Stimulated activated CD8-positive, alpha-beta memory T cell treated with anti-CD3 and anti-CD28 coated beads, Interleukin-7, amount 100 ng/mL, for 48 hours (primary cell): ENCODE measurements at places on chromosomes 7 and 10.

DNA sequence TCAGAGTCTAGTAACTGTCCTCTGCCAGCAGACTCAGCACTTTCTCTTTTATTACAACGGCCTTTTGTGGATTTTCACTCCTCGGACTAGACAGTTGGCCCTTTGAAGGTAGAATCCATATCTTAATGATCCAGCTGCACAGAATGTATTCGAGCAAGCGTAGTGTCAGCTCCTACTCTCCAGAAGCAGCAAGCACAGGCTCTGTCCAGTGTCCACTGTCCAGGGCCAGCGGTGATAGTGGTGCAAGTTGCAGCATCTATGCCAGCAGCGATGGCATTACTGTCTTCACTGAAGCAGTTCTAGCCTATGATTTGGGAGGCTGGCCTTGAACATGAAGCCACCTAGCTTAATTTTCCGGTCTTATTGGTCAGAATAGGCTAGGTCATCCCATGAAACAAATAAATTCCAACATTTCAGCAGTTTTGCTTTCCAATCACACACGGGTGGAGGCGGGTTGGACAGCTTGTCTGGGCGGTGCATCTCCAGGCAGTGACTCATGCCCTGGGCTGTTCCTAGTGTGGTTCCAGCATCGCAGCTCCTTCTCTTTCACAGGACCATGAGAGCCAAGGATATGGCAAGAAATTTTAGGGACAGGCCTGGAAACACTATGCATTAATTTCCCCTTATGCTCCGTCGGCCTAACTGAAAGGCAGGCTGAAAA is 108.6 kb upstream of the KCNMA1 start:
- DNase-seq = no peak

- DNase-seq = no peak
Observed at GRCh38 chr10:90935581-90936275, 14.8 kb upstream of the ANKRD1 start.

GRCh38 chr7:101747879-101748345 is 69.5 kb upstream of the CUX1 start:
- no peak for DNase-seq

GRCh38 chr7:118109607-118110006 is 74.4 kb upstream of the LSM8 start:
- no peak for DNase-seq

- DNase-seq = no peak
Observed at GRCh38 chr7:98418271-98418635, 17.4 kb upstream of the BAIAP2L1 start.

DNA sequence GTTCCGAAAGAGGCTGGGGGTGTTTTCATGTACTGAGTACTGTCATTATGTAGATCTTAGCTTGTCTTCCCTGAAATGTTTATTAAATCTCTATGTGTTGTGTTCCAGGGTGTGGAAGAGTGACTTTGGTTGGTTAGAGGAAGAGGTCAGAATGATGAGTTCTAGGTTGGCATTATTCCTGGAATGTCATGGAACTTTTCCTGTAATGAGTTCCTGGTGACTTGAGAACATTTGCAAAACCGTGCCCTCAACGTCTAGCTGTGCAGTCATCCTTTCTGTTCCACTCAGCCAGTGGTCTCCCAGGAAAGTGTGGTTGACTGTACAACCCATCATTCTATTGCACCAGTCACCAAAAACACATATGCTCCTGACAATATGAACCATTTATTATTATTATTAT is 129.6 kb downstream of the BICC1 start:
- DNase-seq = no peak

DNA sequence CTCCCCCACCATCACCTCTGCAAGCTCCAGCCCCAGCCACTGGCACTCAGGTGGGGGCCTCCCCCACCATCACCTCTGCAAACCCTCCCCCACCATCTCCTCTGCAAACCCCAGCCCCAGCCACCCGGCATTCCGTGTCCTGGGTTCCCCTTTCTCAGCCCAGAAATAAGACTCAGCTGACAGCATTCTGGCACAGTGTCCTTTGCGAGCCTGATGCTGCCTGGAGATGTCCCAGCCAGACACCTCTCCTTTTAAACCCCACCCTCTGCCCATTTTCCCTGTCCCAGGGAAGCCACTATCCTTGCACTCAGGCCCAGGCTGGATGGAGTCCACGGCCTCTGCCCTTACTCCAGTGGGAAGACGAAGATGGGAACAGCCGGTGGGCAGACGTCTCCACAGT is 49.8 kb downstream of the ELFN1 start:
- no peak for DNase-seq

GRCh38 chr10:69377191-69377590 is 39.5 kb downstream of the TACR2 start:
- no peak for DNase-seq

DNA sequence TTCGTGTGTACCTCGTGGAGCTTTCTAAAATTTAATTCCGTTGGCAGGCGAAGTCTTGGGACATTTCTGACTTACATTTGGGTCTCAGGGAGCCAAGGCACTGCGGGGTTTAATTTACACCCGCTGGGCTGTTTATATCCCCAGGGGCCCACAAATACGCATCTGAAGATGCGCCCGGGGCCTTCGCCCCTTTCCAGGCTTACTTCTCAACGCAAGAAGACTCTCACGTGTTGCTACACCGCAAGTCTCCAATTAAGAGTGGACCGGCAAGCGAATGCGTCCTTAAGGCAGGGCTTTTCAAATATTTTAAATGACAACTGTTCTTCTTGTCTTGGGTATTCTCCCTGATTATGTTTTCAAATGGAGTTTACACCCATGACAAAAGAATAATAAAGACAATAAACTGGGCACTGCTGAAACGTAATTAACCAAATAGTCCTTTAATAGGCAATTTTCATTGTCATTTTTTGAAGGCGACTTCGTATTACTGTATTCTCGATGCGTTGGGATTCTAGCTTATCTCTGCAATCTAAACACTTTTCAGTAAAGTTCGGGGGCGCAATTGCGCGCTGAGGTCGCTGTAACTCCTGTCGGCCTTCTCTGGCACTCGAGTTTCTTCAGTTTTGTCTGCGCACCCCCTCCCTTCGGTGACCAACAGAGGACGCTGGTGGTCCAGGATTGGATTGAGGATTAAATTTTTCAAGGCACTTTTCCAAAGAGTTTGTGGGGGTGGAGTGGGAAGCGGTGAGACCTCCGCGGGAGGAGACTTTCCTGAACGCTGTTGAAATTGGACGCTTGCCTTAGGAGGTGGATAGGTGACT is 837 bp upstream of the IGFBP3 start:
- no peak for DNase-seq

- DNase-seq = no peak
Observed at GRCh38 chr7:46512891-46513413, 591.9 kb upstream of the IGFBP3 start.

DNA sequence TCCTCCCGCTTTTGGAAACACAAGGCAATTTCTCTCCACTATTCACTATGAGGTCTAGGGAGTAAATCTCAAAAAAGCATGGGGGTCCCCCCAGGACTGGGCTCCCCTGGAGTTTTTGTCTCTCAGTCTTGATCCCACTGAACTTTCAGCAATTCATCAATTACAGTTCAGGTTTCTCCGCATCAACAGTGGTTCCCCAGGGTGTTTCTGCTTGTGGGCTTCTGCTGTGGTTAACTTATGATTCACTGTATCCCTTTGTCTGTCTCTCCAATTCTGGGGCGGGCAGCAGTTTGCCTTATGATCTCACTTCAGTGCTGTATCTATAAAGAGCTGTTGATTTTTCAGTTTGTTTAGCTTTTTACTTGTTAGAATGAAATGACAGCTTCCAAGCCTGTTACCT is 142.6 kb upstream of the CDC14C start:
- DNase-seq = no peak

- DNase-seq = no peak
Observed at GRCh38 chr7:69256634-69257081, 341.6 kb upstream of the AUTS2 start.

GRCh38 chr7:2800220-2800930 is 43.7 kb downstream of the GNA12 start:
- DNase-seq = no peak

GRCh38 chr7:63931985-63932577 is 66.6 kb upstream of the ZNF722 start:
- no peak for DNase-seq

- DNase-seq = no peak
Observed at GRCh38 chr7:144738708-144739314, 97.0 kb downstream of the TPK1 start.

DNA sequence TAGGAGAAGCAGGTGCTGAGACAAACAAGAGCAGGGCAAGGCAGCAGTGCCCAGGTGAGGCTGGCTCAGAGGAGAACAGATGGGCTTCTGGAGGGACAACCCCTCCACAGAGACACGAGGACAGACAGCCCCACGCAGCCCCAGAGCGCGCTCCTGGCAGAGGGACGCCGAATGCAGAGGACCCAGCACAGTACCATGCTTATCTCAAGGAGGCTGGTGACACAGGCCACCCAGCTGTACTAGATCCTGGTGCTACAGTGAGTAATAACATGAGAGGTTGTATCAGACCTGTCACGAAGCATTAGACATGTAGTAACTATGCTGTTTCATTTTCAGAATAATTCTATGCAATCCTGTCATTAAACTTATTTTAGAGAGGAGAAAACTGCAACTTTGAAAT is 60.4 kb upstream of the NCAPG2 start:
- DNase-seq = no peak

GRCh38 chr7:133331861-133332260 is 79.0 kb downstream of the EXOC4 start:
- DNase-seq = no peak

DNA sequence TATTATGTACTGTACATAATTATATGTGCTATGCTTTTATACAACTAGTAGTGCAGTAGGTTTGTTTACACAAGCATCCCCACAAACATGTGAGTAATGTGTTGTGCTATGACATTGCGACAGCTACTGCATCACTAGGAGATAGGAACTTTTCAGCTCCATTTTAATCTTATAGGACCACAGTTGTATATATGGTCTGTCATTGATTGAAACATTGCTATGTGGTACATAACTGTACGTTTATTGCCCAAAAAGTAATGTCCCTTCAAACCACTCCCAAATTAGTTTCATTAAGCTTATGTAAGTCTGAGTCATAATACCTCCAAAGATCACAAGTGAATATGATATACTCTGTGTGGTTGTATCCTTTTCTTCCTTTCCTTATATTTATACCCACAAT is 183.2 kb upstream of the POT1 start:
- no peak for DNase-seq

- DNase-seq = no peak
Observed at GRCh38 chr10:116385994-116386809, 41.4 kb upstream of the PNLIPRP3 start.

DNA sequence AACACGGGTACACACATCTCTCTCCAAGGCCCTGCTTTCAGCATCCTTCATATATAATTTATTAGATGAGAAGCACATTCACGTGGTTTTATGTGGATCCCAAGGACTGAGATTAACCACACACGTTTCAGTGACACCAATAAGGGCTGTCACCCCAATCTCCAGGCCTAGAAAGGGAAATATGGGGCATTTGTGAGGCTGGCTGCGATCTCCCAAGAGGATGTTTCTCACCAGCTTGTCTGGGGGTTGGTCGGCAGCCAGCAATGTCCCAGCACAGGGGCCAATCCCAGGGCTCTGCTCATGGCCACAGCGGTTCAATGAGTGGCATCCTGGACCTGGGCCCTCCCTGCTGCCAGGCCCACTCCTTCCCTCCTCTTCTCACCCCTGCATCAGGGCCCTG is 115.5 kb downstream of the ITIH5 start:
- DNase-seq = no peak

DNA sequence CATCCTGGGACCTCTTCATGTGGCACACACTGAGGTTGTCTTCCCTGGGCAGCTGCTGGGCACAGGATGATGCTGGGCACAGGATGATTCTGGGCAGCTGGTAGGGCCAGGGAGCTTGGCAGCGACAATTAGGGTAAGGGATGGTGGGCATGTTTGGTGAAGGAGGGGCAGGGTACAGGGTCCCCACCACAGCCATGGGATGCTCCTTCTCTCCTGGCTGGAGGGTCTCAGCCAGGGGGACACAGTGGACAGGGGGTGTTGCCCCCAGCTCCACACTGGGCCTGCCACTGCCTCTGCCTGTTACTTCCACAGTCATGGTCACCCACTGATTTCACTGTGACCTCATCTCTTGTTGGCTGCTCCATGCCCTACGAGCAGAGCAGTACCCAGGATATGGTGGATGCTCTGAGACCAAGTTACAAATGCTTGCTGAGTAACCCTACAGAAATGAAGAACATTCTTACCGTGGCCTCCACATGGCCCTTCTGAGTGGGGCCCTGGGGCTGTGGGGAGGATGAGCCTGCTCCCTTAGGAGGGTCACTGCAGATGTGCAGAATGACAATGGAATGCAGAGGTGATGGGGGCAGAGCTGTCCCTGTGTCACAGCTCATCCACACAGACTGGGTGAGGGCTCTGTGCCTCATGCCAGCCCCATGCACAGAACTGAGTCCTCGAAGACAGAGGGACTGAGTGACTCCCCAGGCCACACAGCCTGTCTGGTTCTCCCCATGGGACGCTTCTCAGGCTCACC is 28.4 kb upstream of the RET start:
- DNase-seq = no peak

DNA sequence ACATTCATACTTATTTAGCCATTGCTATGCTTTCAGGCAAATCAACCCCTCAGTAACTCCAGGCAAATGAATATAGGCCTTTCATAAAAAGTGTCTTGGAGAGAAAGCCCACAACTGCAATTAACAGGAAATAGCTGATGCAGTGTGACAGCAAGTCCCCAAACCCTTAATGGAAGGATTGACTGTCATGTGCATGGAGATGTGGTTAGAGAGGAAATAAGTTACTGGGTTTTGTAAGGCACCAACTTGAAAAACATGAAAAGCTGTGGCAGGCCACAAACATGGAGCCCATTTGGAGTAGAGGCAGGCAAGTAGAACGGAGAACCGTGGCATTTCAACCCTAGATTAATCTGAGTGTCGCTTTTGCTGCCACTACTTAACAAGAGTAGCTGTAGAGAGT is 549.4 kb upstream of the C7orf33 start:
- no peak for DNase-seq

DNA sequence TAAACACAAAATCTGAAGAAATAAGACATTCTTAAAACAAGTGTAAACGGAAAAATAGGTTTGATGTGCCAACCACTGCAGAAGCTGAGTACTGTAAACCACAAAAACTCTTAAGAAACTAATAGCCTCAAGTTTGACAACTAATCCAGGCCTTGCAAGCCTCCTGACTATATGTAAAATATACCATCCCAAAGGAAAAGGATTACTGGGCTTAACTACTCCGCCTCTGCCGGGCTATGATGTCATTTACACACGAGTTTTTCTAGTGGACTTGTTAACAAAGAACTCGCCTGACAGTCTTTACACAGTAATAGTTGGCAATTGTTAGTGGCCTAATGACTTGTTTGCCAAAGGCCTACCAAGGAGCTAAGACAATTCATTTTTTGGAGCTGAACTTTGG is 2.1 kb downstream of the KIF5B start:
- no peak for DNase-seq

GRCh38 chr10:14293526-14293925 is 37.2 kb downstream of the FRMD4A start:
- no peak for DNase-seq

GRCh38 chr10:14971867-14972448 is 12.8 kb downstream of the MEIG1 start:
- DNase-seq = no peak
